CD4-positive, alpha-beta T cell treated with Interleukin-2 at 100 ng/mL for 4 hours (primary cell): ENCODE measurements at places on chromosomes 7 and 10.

DNA sequence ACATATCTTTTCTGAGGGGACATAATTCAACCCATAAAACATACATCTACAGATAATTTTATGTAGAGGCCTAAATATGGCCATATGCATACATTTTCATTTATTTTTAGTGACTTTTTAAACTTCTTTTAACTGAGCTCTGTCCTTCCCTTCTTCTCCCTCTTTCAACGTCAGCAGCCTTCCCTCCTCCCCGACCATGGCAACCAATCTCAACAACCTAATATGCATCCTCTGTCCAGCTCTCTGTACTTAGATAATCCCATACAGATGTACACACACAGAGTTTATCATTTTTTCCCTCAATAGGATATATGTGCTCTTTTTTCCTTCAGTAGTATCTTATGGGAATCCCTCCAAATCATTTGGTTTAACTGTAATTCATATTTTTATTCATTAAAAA, 94.3 kb downstream of the CCDC71L start:
- DNase-seq, result no peak

GRCh38 chr10:94104316-94105000, 110.7 kb downstream of the PLCE1 start:
- no peak for DNase-seq

DNA sequence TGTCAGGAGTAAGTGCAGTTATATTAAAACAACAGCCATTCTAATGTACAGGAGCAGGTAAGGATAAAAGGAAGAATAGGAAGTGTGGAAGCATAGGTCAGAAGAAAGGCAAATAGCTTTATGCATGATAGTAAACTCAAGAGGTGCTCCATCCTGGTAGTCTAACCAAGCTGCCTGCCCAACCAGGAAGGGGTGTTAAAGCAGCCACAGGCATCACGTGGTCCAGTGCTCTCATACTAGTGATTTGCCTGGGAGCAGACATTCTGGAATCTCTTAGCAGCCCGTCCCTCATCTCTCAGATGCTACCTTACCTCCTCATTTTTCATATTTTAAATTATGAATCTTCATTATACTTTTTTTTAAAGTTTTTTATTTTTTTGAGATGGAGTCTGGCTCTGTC, 18.5 kb downstream of the ABRAXAS2 start:
- no peak for DNase-seq

DNA sequence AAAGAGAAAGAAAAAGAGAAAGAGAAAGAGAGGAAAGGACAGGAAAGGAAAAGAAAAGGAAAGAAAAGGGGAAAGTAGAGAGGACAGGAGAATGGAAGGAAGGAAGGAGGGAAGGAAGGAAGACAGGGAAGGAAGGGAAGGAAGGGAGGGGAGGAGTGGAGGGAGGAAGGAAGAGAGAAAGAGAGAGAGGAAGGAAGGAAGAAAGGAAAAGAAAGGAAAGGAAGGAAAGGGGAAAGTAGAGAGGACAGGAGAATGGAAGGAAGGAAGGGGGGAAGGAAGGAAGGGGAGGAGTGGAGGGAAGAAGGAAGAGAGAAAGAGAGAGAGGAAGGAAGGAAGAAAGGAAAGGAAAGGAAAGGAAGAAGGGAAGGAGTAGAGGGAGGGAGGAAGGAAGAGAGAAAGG, 96.4 kb upstream of the APBB1IP start:
- DNase-seq, result no peak

DNA sequence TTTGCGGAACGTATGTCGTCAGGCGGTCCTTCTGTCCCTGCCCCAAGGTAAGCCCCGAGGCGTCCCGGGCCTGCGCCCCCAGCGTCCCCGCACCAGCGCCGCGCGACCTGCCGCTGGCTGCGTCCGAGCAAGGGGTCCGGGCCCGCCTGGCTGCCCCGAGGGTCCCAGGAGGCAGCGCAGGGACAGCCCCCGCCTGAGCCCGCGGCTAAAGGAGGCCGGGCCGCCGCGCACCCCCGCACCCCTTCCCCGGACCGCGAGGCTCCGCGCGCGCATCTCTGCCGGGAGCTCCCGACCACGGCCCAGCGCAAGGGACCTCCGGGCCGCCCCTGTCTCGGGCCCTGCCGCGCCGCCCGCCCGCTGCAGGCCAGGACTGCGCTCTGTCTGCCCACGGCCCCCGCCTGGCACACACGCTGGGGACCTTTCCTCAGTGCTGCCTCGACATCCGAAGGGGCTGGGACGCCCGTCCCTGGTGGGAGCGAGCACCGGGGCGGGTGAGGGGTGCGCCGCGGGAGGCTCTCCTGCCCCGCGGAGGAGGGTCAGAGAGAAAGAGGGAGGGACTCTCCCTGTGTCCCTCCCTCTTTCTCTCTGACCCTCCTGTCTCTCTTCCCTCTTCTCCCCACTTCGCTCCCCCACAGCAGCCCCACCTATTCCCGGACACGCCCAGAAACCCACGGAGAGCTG, 25.0 kb downstream of the SHH start:
- DNase-seq, result no peak

DNA sequence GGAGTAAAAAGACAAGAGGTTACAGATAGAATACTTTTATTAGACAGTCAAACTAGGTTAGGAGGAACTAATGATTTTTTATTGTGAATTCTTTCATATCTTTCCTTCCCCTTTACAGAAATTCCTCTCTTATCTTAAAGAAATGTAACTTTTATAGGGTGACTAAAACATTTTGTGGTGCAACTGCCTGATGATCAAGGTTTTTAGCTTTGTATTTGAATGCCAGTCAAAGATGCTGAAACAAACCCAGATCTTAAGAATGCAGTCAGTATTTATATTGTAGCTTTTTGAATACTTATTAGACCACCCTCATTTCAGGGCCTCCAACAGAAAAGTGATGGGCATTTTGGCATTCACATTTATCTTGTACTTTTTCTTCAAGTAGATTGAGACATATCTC, 27.4 kb downstream of the TAX1BP1 start:
- DNase-seq, result no peak

DNA sequence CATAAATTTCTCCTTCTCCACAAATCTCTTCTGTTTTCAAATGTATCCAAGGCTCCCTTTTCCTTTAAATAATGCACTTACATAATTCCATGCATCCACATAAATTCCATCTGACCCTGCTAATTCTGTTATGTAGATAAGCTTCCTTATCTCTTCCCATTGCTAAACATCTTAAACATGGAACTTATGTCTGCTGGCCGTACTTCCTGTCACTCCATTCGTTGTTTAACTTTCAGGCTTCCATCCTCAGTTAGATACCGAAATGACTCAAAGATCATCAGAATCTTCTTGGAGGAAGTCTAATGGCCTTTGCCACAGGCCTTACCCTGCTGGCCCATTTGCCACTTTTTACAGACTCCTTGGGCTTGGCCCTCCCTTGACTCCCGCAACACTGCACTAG, 330.9 kb downstream of the GFRA1 start:
- no peak for DNase-seq

DNA sequence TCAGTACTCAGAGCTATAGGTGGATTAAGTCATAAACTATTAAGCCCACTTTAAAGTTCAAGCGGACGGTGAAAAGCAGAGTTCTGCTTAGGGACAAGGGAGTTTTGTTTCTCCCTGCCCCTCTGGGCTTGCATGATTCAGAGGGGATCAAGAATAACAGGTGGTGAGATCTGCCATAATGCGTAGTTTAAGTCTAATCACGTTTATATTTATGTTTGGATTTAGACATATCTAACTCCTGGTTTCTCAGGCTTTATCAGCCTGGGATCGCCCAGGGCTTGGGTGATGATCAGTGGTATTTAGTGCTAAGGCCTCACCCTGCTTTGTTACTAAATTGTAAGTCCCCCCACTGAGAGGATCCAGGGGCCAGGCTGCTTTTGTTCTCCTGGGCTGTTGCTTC, 335.4 kb upstream of the NRP1 start:
- DNase-seq, result no peak

DNA sequence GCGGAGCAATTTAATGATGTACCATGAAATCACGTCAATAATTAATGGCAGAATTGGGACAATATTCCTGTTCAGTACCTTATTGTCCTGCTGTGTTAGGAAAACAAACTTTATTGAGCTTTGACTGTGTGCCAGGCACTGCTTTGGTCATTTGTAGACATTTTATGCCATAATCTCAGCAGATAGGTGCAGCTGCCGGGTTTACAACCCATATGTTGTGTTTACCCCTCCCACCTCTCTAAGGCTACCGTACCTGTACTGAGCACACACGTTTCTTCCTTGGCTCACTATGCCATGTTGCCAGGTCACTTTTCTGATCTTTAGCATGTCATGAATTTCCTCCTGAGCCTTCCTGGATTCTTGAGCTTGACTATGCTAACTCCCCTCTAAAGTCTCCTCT, 422.2 kb downstream of the PHTF2 start:
- DNase-seq, result no peak

- DNase-seq, result no peak
Measured at GRCh38 chr7:150860978-150861295, 8.6 kb downstream of the AOC1 start.

GRCh38 chr7:91320366-91321078, 56.3 kb downstream of the FZD1 start:
- DNase-seq, result no peak

- DNase-seq, result peak; percentile 57
Measured at GRCh38 chr10:21526188-21526859, 842 bp upstream of the SKIDA1 start.

DNA sequence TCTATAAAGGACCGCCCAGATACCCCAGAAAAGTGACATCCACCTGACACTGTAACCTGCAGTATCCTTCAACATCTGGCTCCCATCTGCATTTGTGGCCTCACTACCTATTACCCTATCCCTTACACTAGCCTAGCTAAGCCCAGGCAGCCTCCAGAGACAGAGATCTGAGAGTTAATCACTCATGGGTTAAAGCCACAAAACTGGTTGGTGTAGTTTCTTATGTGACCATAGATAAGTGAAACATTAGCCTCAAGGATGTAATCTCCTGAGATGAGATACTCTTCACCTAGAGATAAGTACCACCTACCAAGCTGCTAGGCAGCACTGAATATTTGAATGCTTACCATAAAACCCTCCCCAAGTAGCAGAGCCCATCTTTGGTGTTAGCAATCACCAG, 35.4 kb downstream of the CTTNBP2 start:
- DNase-seq, result no peak
